ENCODE measurements at places on chromosomes 3 and 15. TPM values are rescaled to one million over a fixed set of nuclear protein-coding genes. Genes with fewer than 3 reads are reported as not detected.

- no peak for DNase-seq
- no peak overlapping the region for H3K4me3 ChIP-seq
- H3K36me3 ChIP-seq = no peaks in the 10 kb centered on the region
Measured at GRCh38 chr3:153028381-153028780, 133.6 kb upstream of the RAP2B start.

DNA sequence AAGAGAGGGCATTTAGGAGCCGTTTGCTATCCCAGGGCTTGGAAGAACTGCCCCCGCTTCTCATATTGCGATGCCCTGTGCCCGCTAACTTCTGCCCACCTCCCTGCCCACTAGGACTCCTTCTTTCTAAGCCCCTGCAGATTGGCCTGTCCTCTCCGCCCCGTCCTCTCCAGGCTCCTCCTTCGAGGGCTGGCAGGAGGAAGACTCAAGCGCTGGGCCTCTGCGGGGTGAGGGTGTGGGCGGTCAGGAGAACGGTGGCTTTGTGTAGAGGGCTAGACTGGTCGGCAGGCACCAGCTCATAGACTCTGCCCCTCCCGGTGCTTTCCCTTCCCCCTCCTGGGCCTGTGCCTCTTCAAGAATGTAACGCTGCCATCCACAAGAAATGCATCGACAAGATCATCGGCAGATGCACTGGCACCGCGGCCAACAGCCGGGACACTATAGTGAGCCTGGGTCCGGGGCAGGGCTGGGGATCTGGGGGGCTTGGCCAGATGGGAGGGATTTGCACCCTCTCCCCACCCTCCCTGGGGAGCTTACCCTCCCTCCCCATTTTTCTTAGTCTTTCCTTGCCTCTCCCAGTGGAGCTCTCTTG is 21.9 kb downstream of the PRKCD start:
- peaks cover 72% of the 10 kb centered on the region for H3K36me3 ChIP-seq
- no peaks in the 10 kb centered on the region for H3K27me3 ChIP-seq

GRCh38 chr3:149581248-149581647 is 76.6 kb downstream of the WWTR1 start:
- no peaks in the 10 kb centered on the region for H3K27me3 ChIP-seq
- DNase-seq = no peak
- peaks cover 44% of the 10 kb centered on the region for H3K4me1 ChIP-seq
- peaks cover 5% of the 10 kb centered on the region for H3K36me3 ChIP-seq
- H3K4me3 ChIP-seq = no peak overlapping the region

DNA sequence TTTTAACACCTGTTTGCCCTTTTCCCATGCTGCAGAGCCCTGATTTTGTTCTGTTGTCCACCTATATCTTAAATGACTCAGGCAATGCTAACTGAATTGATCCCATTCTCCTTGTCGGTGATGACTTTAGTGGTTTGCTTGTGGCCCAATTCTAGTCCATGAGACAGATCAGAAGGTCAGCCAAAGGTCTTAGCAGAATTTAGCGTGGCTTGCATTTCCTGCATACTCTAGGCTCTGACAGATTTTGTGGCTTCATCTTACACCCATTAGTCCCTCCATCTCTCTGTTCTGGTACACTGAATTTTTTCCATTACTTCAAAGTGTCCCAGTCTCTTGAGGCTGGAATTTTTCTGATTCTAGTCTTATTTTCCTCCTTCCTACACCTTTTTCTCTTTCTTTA is 161.9 kb downstream of the STAC start:
- no peak overlapping the region for H3K27ac ChIP-seq
- no peaks in the 10 kb centered on the region for H3K4me1 ChIP-seq
- H3K4me3 ChIP-seq = no peak overlapping the region
- no peak for DNase-seq

DNA sequence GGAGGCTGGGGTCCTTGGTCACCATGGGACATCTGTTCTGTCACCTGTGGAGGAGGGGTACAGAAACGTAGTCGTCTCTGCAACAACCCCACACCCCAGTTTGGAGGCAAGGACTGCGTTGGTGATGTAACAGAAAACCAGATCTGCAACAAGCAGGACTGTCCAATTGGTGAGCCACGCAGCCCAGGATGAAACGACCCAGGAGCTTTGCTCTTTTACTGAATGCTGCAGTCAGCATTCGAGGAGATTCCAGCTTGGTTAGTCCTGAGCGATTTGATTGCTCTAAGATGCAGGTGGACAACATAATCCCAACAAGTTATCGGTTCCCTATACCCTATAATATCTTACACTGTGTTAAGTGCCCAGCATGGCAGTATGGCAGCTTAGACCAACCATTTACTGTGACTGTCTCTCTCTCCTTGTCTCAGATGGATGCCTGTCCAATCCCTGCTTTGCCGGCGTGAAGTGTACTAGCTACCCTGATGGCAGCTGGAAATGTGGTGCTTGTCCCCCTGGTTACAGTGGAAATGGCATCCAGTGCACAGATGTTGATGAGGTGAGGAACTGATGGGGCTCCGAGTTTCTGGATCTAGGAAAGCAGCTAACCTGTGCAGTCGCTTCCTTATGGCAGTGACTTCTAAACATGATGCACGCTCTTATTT is 7.8 kb downstream of the THBS1 start:
- DNase-seq = no peak
- no peak overlapping the region for H3K4me3 ChIP-seq
- H3K36me3 ChIP-seq = peaks cover 49% of the 10 kb centered on the region
- H3K4me1 ChIP-seq = peaks cover 34% of the 10 kb centered on the region

- no peak overlapping the region for H3K27ac ChIP-seq
- no peak overlapping the region for H3K4me3 ChIP-seq
- no peaks in the 10 kb centered on the region for H3K27me3 ChIP-seq
- no peaks in the 10 kb centered on the region for H3K36me3 ChIP-seq
- DNase-seq = no peak
Measured at GRCh38 chr3:61564395-61565059, 3.2 kb downstream of the PTPRG start.

DNA sequence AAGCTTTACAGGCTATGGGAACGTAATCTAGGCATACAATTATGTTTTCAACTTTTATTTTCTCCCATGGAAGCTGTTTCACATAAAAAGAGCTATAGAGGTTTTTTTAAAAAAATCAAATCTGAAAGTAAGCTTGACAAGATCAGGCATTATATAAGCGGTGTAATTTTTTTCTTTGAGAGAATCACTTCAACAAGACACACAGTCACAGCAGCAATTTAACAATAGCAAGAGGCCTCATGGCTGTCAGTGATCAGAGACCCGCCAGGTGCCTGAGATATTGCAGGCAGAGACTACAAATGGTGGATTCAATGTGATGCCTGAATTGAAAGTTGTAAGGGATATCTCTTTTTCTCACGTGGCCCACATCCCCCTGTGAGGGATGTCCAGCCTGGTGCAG is 270.5 kb upstream of the TBC1D5 start:
- DNase-seq = no peak
- no peak overlapping the region for H3K4me3 ChIP-seq
- H3K27ac ChIP-seq = no peak overlapping the region

DNA sequence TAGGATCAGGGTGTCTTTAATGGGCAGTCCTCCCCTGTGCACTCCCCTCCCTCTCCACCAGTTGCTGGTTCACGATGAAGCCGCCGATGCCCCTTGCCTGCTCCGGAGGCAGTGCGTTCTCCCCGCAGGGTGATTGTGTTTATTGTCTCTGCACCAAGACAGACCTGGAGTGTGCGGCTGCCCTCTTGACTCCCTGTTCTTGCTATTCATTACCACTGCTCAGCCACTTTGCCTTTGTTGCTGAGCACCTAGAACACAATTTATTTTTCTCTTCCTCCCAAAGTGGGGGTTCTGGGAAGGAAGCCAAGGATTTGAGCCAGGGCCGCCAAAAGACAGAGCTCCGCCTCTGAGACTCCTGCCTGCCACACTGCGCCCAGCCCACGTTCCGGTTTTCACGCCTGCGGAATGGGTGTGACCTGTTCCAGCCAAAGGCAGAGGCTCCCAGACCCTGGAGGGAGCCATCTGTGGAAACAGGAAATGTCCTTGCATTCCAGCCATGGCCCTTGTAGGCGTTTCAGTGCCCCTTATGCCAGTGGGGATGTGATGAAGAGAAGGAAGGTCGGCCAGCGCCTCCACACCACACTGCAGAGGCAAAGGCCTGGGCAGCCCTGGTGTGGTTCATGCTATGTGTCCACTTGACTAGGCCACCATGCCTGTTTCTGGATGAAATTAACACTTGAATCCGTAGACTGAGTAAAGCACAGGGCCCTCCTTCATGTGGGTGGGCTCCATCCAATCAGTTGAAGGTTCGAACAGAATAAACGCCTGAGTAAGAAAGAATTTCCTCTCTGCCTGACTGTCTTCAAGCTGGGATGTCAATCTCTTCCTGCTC is 85.8 kb downstream of the HMG20A start:
- H3K4me3 ChIP-seq = no peak overlapping the region
- no peaks in the 10 kb centered on the region for H3K36me3 ChIP-seq
- DNase-seq = no peak
- no peaks in the 10 kb centered on the region for H3K27me3 ChIP-seq

Gene VIPR1
- 0.04 TPM for total RNA-seq

DNA sequence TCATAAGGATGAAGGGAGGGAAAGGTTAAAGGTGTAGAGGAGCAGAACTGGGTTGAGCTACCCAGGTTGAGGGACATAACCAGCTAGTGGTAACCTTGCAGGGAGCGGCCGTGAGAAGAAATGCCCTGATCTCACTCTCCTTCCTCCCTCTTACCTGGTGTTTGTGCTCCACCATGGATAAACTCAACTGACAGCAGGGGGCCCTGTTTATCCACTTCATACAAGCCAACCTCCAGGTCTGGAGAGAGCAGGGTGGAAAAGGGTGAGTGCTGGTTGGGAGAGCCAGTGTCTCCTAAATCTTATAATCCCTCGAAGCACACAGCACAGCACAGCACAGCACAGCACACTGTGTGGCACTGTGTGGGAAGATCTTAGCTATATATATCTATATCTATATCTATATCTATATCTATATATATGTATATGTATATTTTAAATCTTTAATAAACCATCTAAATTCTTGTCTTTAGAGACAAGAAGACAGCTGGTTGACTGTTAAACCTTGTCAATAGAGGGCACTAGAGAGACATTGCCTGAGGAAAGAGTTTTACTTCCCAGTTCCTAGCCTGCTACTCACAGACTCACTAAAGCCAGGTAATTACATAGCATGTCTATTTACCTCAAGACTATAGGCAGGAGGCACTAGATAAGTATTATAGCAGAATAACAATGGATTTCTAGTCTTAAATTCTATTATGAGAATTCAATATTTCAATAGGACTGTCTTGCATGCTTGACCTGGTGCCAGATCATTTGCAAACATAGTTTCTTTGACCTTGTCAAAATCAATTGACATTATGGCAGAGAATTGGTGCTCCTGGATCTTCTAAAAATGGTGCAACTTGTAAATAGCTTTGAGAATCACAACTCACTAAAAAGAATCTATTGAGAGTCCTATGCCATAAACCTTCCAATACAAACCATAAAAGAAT is 21.7 kb upstream of the FMN1 start:
- H3K27ac ChIP-seq = no peak overlapping the region
- no peaks in the 10 kb centered on the region for H3K27me3 ChIP-seq
- no peak overlapping the region for H3K4me3 ChIP-seq
- DNase-seq = no peak
- no peaks in the 10 kb centered on the region for H3K4me1 ChIP-seq

Data from HepG2 (cell line).